ENCODE measurements at places on chromosomes 12 and 14. TPM values are rescaled to one million over a fixed set of nuclear protein-coding genes. Genes with fewer than 3 reads are reported as not detected.

The NANOG gene
- total RNA-seq, result 0.62 TPM

GRCh38 chr14:53265025-53265424 is 111.9 kb upstream of the DDHD1 start:
- no peaks in the 10 kb centered on the region for H3K36me3 ChIP-seq
- no peak for DNase-seq
- no peak overlapping the region for H3K27ac ChIP-seq
- H3K4me1 ChIP-seq, result no peaks in the 10 kb centered on the region
- no peak overlapping the region for H3K4me3 ChIP-seq
- H3K27me3 ChIP-seq, result no peaks in the 10 kb centered on the region

- H3K36me3 ChIP-seq, result no peaks in the 10 kb centered on the region
- no peaks in the 10 kb centered on the region for H3K4me1 ChIP-seq
- H3K27ac ChIP-seq, result no peak overlapping the region
- no peak for DNase-seq
- no peak overlapping the region for H3K4me3 ChIP-seq
- H3K27me3 ChIP-seq, result no peaks in the 10 kb centered on the region
Observed at GRCh38 chr14:102392506-102392905, 29.8 kb downstream of the TECPR2 start.

The RAPGEF3 gene
- 5.8 TPM for total RNA-seq

DNA sequence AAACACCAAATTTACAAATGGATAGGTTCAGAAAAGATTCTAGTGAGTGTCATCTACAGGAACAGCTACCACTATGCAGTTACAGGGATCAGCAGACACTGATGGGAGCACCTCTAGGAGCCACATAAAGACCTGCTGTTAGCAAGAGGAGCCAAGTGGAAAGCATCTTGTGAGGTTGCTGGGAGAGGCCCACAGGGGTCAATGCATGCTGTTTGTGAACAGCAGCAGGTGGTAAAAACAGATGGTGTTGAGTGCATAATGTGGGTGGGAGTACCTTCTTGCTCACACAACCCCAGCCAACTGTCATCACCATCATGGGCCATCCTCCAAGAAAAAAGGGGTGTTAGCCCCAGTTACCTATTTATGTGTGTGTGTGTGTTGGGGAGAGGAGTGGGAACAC is 215.2 kb upstream of the SSTR1 start:
- no peak overlapping the region for H3K27ac ChIP-seq
- DNase-seq, result no peak
- no peaks in the 10 kb centered on the region for H3K36me3 ChIP-seq
- H3K4me3 ChIP-seq, result no peak overlapping the region
- no peaks in the 10 kb centered on the region for H3K27me3 ChIP-seq

Measured in Panc1 (cell line).